Kidney glomerular epithelial cell (primary cell): ENCODE measurements at places on chromosomes 6 and 20.

DNA sequence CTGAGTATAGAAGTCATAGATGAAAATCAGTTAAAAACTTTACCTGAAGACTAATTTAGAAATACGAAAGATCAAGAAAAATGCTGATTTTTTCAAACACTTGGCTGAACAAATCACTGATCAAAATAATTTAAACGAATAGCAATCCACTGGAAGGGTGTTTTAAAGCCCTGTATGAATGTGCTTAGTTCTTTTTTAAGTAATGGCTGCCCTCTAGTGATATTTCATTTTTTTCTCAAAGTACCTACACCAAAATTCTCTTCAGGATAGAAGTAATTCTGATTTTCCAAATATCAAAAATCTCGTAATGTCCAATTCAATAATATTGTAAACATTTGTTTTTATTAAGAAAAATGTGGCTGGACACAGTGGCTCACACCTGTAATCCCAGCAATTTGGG, 32.5 kb downstream of the AKAP7 start:
- DNase-seq: no peak

DNA sequence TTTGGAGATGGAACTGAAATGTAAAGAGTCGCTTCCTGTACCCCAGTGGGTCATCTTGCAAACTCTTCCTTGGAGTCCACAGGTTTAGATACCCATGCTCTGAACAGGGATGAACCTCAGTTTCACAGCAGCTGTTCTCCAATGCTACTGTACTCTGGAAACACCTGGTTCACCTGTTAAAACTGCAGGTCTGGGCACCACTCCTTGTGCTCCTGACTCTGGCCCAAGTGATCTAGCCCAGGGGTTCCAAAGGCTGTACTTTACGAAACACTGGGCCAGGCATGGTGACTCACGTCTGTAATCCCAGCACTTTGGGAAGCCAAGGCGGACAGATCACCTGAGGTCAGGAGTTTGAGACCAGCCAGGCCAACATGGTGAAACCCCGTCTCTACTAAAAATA, 102.1 kb downstream of the ATP9A start:
- no peak for DNase-seq

DNA sequence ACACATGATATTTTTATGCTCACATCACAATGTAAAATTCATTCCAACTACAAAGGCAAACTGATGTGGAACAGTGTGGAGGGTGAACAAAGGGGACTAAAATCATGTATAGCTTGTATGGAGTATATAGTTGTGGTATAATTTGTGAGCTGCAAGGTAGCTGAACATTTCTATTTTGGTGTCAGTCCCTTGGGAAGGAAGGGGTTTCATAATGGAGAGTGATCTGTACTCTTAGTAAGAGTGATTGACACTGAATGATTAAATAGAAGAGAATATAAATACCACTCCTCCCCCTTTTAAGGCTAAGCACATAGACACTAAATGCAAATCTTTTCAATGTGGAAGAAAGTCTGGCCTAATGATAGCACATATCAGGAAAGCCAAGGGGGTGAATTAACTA, 104.6 kb downstream of the POPDC3 start:
- no peak for DNase-seq

- no peak for DNase-seq
Observed at GRCh38 chr20:40980106-40980827, 48.4 kb upstream of the TOP1 start.

- DNase-seq: no peak
Observed at GRCh38 chr6:84403545-84403944, 176.1 kb upstream of the CEP162 start.

DNA sequence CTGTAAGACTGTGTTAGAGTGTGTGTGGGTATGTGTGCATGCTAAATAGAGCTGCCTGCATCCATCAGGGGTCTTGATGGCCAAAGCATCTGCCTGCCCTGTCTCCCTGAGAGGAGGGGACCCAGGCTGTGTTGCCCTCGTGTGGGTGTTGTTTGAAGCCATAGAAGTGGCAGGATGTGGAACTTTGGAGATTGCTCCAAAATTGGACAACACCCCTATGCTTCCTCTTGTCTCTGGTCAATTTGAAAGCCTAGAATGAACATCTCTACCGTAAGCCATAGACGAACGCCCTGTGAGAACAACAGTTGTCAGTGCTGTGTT, 82.6 kb downstream of the ASXL1 start:
- DNase-seq: no peak
